ENCODE measurements at places on chromosomes 11 and 22.
A peak's percentile ranks its signal among the peaks of the same experiment; 100 is the strongest.

GRCh38 chr11:128388206-128388815, 199.0 kb downstream of the ETS1 start:
- no peak overlapping the region for H3K27ac ChIP-seq
- peaks cover 6% of the 10 kb centered on the region for H3K4me1 ChIP-seq
- H3K36me3 ChIP-seq: no peaks in the 10 kb centered on the region
- H3K4me3 ChIP-seq: no peak overlapping the region
- no peaks in the 10 kb centered on the region for H3K27me3 ChIP-seq

DNA sequence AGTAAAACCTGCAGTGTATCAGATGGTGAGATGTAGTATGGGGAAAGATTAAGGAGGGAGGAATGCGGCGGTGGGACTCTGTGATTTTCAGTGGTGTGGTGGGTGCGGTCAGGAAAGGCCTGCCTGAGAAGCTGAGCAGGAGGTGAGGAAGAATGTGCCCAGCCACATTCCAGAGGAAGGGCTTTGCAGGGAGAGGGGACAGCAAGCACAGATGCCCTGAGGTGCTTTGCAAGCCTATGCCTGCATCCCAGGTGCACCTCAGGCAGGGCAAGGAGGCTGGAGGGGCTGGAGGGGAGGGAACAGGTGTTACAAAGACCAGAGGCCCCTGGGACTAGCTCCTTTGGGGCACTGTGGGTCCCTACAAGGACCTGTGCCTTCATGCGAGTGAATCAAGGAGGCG, 42.1 kb downstream of the MYO7A start:
- peak; percentile 89 for DNase-seq
- H3K4me3 ChIP-seq: no peak overlapping the region
- no peaks in the 10 kb centered on the region for H3K36me3 ChIP-seq
- peaks cover 19% of the 10 kb centered on the region for H3K4me1 ChIP-seq
- H3K27me3 ChIP-seq: no peaks in the 10 kb centered on the region

DNA sequence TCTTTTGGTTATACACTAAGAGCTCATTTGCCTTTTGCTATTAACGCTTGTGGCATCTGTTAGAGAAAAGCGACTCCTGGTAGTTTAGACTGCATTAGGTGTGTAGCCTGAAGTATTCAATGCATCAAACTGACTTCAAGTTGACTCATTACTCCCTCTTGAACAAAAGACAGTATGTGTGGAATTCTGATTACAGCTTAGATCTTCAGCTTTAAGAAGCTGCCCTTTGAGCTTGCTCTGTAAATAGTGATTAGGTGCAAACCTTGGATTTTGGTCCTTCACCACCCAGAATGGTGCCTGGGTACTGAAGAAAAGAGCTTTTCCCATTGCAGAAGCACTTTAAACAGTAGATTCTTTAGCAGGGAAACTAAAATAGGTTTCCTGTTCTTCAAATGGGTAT, 62.1 kb downstream of the FAT3 start:
- no peaks in the 10 kb centered on the region for H3K27me3 ChIP-seq
- H3K4me3 ChIP-seq: peak overlapping the region; percentile 17
- H3K36me3 ChIP-seq: no peaks in the 10 kb centered on the region
- no peaks in the 10 kb centered on the region for H3K4me1 ChIP-seq
- no peak for DNase-seq

DNA sequence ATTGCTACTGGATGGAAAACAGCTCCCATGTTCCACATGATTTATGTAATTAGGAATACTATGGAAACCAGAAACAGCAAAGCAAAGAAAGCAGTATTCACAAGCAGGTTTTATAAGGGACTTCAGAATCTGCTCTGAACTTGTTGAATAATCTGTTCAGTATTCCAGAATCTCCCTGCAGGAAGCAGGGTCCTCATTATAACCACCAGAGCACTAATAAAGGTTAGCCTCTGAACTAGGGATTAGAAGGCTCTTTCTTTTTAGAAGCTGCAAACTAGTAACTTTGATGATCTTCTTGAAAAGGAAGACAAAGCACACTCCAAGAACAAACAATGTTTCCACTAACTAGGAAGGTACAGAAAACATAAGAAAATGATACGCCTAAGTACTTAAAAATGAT, 125.8 kb downstream of the DCDC1 start:
- H3K27me3 ChIP-seq: no peaks in the 10 kb centered on the region
- H3K4me3 ChIP-seq: no peak overlapping the region
- no peaks in the 10 kb centered on the region for H3K36me3 ChIP-seq
- no peaks in the 10 kb centered on the region for H3K4me1 ChIP-seq

GRCh38 chr11:106958517-106959248, 59.6 kb downstream of the GUCY1A2 start:
- no peaks in the 10 kb centered on the region for H3K27me3 ChIP-seq
- no peak overlapping the region for H3K4me3 ChIP-seq
- no peak for DNase-seq
- peaks cover 15% of the 10 kb centered on the region for H3K4me1 ChIP-seq
- no peaks in the 10 kb centered on the region for H3K36me3 ChIP-seq
- H3K27ac ChIP-seq: no peak overlapping the region

- H3K4me3 ChIP-seq: no peak overlapping the region
- H3K27ac ChIP-seq: no peak overlapping the region
- H3K27me3 ChIP-seq: peaks cover 16% of the 10 kb centered on the region
- no peaks in the 10 kb centered on the region for H3K4me1 ChIP-seq
- no peaks in the 10 kb centered on the region for H3K36me3 ChIP-seq
Observed at GRCh38 chr11:12150831-12151382, 40.5 kb downstream of the MICAL2 start.

GRCh38 chr22:44595841-44596341, 97.9 kb upstream of the RTL6 start:
- DNase-seq: no peak
- H3K4me1 ChIP-seq: no peaks in the 10 kb centered on the region
- no peaks in the 10 kb centered on the region for H3K36me3 ChIP-seq
- peak overlapping the region; percentile 60 for H3K27ac ChIP-seq

- H3K36me3 ChIP-seq: no peaks in the 10 kb centered on the region
- no peak overlapping the region for H3K4me3 ChIP-seq
- H3K4me1 ChIP-seq: peaks cover 7% of the 10 kb centered on the region
- H3K27ac ChIP-seq: no peak overlapping the region
Observed at GRCh38 chr11:113994077-113994954, 19.4 kb downstream of the HTR3A start.

DNA sequence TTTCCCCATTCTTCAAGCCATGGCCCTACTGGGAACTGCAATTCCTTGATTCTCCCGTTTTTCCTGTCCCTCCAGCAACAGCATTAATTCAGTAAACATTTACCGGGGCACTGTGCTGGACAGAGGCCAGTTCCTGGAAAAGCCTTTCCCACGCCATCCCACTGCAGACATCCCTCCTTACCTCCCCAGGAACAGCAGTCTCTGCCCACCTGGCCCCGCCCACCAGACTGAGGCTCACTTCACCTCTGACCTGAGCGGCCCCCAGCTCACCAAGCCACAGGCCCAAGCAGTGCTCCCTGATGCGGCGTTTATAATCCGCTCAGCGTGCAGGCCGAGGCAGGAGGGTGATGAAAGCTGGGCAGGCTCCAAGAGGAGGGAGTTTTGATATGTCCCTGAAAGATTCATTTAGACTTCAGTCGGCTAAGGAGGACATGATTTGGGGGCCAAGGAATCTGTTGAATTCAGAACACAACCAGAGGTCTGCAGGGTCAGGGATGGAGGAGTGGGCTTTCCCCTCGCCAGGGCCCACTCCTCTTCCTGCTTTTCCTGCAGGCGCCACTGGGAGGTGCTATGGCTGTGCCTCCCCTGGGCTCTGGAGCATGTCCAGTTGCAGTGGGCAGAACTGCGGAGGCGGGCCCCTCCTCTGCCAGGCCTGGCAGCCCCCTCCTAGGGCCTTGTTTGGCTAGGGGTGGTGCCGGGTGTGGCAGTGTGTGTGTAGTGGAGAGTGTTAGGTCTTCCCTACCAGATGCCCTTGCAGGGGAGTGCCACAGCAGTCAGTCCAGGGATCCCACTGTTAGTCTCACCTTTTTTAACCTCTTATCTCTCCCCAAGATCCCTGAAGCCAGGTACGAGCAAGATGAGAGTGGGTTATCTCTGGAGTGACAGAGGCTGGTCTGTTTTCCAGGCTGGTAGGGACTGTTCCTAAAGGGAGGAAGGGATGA, 1.4 kb upstream of the TAGLN start:
- no peaks in the 10 kb centered on the region for H3K27me3 ChIP-seq
- peak overlapping the region; percentile 88 for H3K4me3 ChIP-seq
- peaks cover 13% of the 10 kb centered on the region for H3K4me1 ChIP-seq
- DNase-seq: peak; percentile 94
- H3K36me3 ChIP-seq: peaks cover 15% of the 10 kb centered on the region

DNA sequence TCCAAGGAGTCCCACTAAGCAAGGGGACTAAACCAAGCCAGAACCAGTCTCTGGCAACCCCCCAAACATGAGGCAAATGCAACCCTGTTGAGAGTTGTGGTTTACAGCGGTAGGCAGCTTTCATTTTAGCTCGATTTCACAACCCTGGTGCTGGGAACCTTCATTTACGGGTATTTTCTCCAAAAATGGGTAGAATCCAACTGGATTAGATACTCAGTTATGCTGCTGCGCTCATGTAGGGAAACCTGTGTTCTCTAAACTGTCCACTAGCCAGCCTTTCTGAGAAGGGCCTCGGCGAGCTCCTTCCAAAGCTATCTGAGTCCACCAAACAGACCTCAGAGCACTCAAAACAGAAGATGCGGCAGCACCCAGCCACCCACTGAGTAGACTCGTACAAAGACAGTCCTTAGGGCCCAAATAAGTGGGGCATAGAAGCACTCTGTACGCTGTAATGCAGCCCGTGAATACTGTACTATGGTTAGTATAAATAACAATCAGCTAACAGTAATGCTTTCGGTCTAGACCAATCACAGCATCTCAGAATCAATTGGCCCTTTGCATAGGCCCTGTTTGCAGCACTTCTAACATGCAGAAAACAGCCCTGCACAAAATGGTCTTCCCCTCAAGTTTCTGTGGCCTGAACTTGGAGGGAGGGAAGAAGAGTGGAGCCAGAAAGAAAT, 104.7 kb downstream of the ETS1 start:
- DNase-seq: no peak
- no peak overlapping the region for H3K27ac ChIP-seq
- no peak overlapping the region for H3K4me3 ChIP-seq
- H3K27me3 ChIP-seq: no peaks in the 10 kb centered on the region

DNA sequence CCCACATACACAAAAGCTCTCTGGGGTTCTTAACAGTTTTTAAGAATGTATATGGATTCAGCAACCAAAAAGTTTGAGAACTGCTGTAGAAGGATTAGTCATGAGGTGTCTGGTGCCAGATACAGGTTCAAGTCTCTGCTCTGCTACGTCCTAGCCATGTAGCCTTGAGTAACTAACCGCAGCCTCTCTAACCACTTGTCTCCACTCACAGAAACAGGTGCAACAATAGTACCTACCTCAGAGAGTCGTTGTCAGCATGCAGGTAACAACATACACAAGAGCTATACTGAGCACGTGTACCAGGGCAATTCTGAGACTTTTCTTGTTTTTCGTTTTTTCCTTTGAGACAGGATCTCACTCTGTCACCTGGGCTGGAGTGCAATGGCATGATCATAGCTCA, 26.9 kb downstream of the CBX7 start:
- DNase-seq: no peak
- peaks cover 4% of the 10 kb centered on the region for H3K4me1 ChIP-seq
- H3K4me3 ChIP-seq: no peak overlapping the region
- no peaks in the 10 kb centered on the region for H3K27me3 ChIP-seq
- no peaks in the 10 kb centered on the region for H3K36me3 ChIP-seq

- DNase-seq: no peak
- H3K27ac ChIP-seq: no peak overlapping the region
- no peaks in the 10 kb centered on the region for H3K36me3 ChIP-seq
- no peak overlapping the region for H3K4me3 ChIP-seq
- H3K27me3 ChIP-seq: peaks cover 32% of the 10 kb centered on the region
Observed at GRCh38 chr11:109121173-109121932, 300.6 kb upstream of the C11orf87 start.

DNA sequence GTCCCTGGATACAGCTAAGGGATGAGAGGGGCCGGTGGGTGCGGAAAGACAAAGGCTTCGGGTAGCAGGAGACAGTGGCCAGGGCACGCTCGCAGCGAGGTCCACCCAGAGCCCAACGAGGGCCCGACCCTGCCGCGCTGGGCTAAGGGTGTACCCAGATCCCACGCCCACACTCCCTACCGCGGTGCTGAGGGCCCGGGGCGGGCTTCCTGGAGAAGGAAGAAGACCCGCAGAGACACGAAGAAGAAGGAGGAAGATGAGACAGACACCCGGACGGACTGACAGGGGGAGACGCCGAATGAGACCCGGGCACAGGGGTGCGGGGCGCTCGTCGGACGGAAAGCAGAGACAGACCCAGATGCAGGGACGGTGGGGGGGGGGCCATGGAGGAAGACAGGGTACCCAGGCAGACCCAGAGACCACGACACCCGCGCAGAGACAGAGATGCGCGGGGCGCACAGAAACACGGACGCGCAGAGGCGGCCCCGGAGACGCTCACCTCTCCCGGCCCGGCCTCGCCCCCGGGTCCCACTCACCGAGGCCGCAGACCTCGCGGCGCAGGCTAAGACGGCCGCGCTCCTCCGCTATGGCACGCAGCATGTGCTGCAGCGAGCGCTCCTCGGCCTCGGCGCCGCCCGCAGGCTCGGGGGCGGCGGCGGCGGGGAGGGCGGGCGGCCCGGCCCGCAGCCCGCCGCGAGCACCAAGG, 437 bp downstream of the KIAA0930 start:
- H3K27ac ChIP-seq: no peak overlapping the region
- peaks cover 3% of the 10 kb centered on the region for H3K4me1 ChIP-seq
- peaks cover 13% of the 10 kb centered on the region for H3K27me3 ChIP-seq
- peak; percentile 71 for DNase-seq
